ENCODE measurements at places on chromosomes 6 and 20.
A peak's percentile ranks its signal among the peaks of the same experiment; 100 is the strongest.

GRCh38 chr6:112366695-112367553 lies 19.8 kb downstream of the RFPL4B start:
- DNase-seq, result no peak

- DNase-seq, result no peak
Observed at GRCh38 chr6:155319902-155320301, 5.6 kb upstream of the TFB1M start.

DNA sequence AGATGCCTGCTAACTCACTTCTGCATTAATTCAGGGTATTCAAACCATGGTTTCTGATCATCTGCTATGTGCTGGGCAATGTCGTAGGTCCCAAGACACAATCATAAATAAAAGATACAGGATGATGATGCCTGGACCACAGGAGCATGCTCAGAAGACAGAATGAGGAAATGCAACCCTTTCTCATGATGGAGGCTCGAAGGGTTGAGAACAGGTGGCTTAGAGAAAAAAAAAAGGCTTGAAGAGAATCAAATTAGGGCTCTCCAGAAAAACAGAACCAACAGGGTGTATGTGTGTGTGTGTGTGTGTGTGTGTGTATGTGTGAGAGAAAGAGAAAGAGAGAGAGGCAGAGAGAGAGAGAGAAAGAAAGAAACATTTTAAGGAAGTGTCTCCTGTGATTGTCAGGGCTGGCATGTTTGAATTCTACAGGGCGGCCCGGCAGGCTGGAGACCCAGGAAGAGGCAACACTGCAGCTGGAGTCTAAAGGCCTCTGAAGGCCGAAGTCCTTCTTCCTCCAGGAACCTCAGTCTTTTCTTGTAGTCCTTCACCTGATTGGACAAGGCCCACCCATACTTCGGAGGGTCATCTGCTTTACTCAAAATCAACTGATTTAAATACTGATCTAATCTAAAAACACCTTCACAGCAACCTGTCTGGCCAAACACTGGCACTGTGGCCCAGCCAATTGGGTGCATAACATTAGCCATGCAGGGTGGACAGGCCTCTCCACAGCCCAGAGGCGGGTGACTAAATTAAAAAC lies 143.8 kb downstream of the ERMARD start:
- no peak for DNase-seq

DNA sequence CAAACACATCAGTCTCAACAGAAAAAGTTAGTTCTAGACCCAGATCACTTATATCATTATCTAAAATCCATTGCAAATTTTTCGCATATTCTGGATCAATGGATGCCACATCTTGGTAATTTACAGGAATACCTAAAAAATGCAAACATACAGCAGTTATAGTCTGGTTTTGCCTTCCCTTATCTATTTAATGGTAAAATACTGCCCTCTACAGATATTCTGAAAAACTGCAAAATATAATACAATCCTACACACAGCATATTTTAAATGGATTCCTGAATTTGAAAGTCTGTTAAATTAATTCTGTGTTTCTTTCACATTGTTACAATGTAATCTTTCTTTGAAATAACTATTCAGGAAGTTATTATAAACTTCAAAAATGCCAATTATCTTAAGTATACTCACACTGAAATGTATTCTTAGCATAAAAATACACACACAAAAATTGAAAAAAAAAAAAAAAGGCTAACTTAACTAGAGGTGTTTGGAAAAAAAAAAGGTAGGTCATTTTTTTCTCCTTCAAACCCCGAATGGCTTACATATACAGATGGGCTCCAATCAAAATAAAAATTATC lies 88.4 kb downstream of the HACE1 start:
- no peak for DNase-seq

GRCh38 chr6:81890846-81891245 lies 138.4 kb upstream of the TENT5A start:
- DNase-seq, result no peak

DNA sequence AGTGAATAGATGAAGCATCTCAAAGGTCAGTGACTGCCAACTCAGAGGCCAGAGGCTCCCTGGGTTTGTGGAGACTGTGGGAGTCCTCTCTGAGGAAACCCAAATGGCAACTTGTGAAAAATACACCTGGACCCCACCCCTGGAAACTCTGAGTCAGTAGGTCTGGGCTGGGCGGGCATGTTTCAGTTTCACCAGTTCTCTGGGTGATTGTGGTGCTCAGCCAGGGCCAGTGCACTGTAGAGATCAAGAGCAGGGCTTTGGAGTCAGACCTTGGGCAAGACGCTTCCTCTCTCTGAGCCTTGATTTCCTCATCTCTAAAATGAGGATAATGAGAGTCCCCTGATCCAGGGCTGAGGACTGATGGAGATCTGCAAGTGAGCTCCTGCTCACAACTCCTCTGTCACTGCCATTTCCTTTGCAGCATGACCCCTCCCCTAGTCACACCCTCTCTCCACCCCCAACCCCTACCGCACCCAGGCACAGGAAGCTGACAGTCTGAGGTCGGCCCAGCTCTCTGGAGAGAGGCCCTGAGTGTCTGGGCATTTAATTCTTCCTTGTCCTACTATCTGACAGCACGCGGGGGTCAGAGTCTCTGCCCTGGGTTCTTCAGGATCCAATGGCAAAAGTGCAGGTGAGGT lies 5.1 kb downstream of the DEF6 start:
- peak; percentile 58 for DNase-seq

DNA sequence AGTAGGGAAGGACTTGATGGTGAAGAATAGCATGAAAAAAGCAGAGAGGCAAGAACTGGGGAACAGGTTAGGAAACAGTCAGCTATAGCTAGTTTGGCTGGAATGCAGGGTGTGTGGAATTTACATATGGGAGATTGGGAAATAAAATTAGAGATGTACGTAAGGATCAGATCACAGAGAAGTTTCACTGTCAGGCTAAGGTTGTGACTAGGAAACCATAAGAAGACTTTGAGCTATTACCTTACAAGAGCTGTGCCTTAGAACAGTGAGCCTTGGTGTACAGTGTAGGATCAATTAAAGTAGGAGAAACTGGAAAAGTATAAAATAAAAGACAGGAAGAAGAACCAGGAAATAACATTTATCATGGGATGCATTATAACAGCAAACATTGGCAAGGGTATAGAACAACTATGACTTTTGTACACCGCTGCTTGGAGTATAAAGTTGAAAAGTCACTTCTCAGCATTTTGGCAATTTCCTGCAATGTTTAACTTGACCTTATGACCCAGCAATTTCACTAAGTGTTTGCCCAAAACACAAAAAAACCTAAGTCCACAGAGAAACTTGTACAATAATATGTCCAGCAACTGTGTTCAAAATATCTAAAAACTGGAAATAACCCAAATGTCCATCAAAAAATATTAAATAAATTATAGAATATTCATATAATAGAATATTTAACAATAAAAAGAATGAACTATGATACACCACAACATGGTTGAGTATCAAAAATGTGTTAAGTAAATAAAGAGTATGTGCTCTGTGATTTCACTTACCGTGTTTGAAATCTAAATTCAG lies 31.2 kb upstream of the SPTLC3 start:
- no peak for DNase-seq

DNA sequence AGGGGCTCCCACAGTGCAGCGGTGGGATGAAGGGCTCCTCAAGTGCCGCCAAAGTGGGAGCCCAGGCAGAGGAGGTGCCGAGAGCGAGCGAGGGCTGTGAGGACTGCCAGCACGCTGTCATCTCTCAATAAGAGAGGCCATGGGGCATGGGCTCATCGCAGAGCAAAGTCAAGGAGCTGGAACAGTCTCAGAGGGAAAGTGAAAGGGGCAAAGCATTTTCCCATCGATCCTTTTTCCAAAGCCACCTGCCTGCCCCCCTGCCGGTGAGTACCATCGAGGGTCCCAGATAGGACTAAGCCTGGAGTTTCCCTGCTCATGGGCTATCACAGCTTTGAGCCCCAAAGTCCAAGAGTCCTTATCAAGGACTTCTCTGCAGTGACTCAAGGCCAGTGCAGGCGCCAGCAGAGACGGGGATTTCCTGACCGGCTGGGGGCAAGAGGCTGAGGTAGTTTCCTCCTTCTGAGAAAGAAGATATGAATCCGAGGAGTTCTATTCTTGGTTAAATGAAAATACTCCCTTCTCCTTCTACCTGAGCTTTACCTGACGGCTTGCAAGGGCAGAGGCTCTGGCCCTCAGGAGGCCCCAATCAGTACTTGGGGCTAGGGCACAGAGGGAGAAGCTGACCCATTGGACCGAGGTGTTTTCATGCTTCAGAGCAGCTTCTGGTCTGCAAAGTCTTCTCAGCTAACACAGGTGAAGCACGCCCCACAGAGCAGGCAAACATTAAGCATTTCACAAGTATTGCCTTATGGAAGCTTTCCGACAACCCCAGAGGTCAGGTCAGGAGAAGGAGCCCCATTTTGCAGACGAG lies 22.6 kb downstream of the ETV7 start:
- DNase-seq, result no peak

DNA sequence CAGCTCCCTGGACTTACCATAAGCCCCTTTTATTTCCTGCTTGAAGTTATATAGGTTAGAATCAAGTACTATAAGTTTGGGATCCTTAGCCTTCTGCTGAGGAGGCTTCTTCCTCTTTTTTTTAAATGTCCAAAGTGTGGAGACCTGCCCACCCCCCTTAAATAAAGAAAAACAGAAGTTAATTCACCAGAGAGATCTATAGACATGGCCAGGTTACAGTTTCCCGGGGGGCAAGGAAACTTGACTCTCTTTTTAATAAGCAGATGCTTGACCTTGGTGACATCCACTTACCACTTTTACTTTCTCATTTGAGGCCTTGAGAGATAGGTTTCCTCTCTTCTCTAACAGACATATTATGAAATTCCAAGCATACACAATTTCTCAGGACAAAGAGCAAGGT lies 88.3 kb downstream of the BMP2 start:
- DNase-seq, result no peak

Measured in stimulated activated CD4-positive, alpha-beta T cell treated with anti-CD3 and anti-CD28 coated beads, TNF-alpha, amount 100 ng/mL, for 1 hour (primary cell).